CD4-positive, alpha-beta memory T cell (primary cell): ENCODE measurements at places on chromosomes 1 and 21. TPM values are rescaled to one million over a fixed set of nuclear protein-coding genes. Genes with fewer than 3 reads are reported as not detected.

MCOLN3 gene
- total RNA-seq: 0.80 TPM

GRCh38 chr1:233127157-233127556 lies 168.4 kb downstream of the PCNX2 start:
- no peak for DNase-seq

GRCh38 chr1:68083686-68084085 lies 33.3 kb upstream of the DIRAS3 start:
- DNase-seq: no peak

- DNase-seq: no peak
Measured at GRCh38 chr1:66452982-66453381, 81.0 kb upstream of the SGIP1 start.

DNA sequence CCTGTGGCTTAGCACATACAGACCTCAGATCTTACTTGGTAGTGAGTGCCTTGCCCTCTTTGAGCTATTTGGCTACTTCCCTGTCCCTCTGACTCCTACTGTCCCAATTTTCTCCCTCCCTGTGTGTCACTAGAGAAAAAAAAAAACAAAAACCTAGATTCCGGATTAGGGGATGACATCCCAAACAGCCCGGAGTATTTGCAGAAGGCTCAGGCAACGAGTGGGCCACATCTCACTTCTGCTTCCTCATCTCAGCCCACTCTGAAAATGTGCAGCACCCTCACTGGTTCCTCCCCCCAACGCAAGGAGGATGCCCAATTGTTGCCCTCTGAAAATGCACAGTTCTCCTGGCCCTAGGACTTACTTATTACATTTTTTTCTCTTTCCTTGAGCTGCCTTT lies 4.9 kb downstream of the NHLH1 start:
- no peak for DNase-seq

FNDC10 gene
- 2.9 TPM for total RNA-seq

TLCD4 gene
- total RNA-seq: 0.12 TPM

DNA sequence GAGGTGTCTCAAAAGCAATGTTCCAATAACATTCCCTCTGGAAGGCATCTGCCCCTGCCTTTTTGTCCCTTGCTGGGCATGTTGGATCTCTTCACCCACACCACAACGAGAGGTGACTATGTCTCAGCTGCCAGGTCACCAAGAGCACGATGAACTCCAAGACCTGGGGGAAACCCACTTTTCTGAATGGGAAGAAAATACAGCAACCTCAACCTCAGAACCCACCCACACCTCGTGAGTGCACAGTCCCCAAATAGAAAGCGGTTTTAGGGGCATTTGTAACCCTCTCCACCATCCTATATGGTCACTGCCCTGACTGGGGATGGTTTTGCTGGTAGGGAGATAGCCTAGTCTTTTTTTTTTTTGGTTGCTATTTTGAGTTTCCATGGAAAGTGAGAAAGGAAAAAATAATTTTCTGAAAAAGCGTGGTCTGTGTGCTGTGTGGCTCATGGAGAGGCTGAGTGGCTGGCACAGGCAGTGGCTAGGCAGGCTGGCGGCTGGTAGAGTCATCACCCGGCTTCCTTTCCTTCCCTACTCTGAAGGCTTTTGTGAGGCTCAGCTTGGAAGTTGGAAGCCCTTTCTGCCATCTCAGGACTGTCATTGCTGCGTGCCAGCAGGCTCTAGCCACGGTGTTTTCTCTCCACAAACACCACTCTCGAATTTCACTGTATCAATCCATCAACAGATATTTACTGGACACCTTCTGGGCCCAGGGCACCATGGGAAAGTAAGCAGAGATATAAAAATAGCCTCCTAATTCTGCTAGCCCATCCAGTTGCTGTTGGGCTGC lies 15.8 kb downstream of the TSPAN2 start:
- DNase-seq: no peak

DNA sequence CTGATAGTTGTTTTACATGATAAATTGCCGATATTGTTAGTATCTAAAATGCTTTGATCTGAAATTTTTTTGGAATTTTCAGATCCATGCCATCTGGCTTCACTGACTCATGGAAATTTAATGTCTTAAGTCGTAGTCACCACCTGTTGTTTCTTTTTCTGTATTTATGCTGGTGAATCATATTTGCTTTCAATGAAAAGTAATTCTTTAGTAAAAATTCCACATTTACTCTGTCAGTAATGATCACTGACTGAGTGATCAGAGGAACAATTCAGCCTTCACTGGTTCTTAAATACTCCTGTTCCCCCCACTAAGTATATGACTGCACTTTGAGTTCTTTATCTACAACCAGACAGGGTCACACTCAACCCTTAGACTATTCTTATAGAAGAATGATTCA lies 185.6 kb upstream of the NRIP1 start:
- no peak for DNase-seq

MPL gene
- not detected for total RNA-seq

DNA sequence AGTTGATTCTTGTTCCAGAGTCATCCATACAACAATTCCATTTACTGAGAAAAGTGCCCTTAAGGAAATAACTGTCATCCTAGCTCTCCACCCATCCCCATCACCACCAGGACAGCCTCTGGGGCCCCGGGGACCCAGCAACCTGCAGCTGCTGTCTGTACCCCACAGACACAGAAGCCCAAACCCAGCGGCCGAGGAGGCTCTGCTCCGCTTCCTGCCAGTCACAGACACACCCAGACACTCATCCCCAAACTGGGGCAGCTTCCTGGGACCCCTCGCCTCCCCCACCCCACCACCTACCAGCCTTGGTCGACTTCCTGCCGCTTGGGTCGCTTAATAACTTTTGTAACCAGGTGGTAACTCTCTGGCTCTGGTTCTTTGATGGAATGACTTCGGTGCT lies 121.6 kb upstream of the SLC25A33 start:
- no peak for DNase-seq

DNA sequence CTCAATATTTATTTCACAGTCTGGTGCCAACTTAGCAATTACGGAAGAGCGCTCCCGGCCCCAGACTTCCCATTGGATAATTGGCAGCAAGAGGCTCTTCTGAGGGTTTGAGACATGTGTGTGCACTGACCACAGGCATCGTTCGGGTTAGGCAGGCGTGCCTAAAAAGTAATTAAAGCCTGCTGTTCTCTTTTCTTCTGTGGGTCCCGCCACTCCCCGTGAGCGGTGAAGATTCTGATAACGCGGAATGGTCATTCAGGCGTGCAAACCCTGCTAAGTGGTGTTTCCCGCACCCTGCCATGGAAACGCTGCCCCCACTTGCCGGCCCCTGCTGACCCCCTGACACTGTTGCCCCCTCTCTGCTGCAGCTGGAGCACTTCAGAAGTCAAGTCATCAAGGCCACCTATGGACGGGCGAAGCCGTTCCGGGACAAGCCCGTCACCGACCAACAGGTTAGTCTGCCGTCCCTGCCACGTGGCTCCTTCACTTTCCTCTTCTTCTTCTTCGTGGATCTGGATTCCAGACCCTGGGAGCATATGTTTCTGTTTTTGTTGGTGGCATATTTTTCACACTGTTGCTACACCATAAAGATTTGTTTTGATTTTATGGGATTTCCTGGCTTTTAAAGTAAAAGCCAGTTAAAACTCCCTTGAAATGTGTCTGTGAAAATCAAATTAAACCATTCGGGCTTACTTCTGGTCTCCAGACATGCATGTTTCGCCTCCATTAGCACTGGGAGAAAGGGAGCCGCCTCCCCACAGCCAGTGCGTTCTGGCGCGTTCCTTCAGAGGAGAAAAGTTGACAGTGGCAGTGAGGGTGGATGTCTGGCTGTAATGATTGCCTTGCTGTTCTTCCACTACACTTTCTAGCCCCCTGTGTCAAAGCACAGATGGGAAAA lies 79.9 kb downstream of the FHAD1 start:
- DNase-seq: no peak

RXFP4 gene
- not detected for total RNA-seq

GRCh38 chr1:84387480-84388163 lies 10.7 kb upstream of the DNASE2B start:
- no peak for DNase-seq

HSF2BP gene
- 0.39 TPM for total RNA-seq

DNA sequence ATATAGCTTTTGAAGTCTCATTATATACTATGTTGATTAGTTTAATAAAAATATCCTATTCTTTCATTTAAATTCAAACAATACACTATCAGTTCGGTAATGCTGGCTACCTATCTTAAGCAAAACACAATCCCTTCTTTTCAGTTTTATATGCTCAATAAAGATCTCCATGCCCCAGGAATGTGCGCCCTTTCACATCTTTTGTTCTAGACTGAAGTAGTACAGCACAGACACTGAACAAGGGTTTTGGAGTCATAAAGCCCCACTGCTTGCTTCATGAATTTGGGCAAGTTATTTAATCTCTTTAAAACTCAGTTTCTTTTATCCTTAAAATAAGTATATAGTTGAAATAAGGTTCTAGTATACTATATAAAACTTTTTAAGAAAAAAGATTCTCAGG lies 22.4 kb downstream of the SYDE2 start:
- DNase-seq: no peak

DNA sequence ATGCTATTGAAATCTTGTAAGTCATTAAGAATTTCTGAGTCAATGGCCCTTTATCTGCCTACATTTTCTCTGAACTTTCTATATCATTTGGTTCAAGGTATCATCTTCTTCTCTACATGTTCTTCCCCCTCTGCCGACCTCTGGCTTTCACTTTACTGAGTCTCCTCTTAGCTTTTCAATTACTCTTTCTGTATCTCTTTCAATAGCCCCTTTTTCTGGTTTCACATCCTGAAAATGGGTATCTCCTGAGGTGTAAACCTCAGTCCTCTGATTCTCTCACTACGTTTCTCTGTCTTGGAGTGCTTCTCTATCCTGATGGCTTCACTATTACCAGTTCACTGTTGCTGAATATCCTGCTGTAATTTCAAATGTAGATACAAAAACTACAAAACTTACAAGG lies 98.9 kb downstream of the LYST start:
- no peak for DNase-seq

GRCh38 chr21:34129039-34129891 lies 55.9 kb downstream of the MRPS6 start:
- DNase-seq: peak; percentile 65

DNA sequence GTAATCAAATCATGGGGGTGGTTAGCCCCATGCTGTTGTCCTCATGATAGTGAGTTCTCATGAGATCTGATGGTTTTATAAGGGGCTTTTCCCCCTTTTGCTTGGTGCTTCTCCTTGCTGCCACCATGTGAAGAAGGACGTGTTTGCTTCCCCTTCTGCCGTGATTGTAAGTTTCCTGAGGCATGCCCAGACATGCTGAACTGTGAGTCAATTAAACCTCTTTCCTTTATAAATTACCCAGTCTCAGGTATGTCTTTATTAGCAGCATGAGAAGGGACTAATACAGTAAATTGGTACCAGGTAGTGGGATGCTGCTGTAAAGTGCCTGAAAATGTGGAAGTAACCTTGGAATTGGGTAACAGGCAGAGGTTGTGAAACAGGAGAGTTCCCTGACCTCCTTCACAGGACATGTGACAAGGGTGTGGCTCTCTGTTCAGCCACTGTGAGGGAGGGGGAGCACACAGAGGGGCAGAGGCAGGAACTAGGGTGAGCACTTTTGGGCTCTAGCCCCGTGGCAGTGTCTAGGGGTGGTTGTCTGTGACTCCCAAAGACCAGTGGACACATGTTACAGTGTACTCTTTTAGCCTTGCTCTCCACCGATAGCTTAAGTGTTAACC lies 105.3 kb downstream of the BACH1 start:
- DNase-seq: no peak

- no peak for DNase-seq
Measured at GRCh38 chr1:18302788-18303413, 177.8 kb upstream of the KLHDC7A start.

ASAP3 gene
- total RNA-seq: 1.4 TPM

FTCD gene
- total RNA-seq: 1.3 TPM

GRCh38 chr1:20361805-20362381 lies 71.2 kb downstream of the VWA5B1 start:
- no peak for DNase-seq

GRCh38 chr1:10401281-10401680 lies 2.4 kb downstream of the PGD start:
- DNase-seq: no peak

DNA sequence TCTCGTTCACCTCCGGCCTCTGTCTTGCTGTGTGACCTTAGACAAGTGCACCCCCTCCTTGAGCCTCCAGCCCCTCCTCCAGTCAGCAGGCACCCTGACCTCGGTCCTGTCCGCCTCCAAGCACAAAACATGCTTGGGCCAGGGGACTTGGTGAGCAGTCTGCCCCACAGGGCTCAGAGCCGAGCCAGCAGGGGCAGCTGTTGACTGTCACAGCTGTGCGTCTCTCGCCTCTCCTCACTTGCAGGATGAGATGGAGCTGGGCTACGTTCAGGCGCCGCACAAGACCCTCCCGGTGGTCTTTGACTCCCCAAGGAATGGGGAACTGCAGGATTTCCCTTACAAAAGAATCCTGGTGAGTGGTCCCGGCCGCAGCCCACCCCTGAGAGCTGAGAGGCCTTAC lies 24.2 kb downstream of the PADI3 start:
- no peak for DNase-seq

DNA sequence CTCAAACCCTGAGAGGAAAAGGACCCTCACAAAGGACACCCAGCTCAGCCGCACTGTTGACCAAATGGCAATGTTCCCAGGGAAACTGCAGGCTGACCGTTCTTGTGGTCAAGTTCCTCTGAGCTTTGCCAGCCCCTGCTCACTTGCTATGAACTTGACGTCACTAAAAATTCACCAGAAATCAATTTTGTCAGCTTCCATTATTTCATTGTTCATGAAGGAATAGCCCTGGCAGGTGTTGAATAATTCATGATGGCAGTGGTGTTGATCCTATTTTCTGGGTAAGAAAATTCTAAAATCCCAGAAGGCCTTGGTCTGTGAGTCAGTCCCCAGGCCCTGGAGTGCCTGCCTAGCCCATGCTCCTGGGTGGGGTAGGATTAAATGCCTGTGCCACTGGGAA lies 318.9 kb downstream of the ZNF326 start:
- DNase-seq: no peak

DNA sequence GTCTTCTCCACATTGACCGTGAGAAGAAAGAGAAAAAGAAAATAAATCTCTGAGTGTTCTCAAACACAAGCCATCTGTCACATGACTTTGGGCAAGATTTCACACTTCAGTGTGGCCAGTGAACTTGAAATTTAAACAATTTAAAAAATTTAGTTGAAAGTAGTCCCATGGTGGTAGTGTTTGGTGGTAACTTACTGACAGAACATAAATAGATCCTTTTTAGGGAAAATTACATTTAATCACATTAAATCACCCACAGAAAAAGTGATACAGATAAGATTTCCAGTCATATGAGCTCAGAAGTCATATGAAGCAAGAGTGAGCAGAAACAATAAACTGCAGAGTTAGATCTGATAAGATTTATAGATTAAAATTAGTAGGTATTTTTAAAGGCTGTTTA lies 31.9 kb upstream of the SGIP1 start:
- DNase-seq: no peak

DNA sequence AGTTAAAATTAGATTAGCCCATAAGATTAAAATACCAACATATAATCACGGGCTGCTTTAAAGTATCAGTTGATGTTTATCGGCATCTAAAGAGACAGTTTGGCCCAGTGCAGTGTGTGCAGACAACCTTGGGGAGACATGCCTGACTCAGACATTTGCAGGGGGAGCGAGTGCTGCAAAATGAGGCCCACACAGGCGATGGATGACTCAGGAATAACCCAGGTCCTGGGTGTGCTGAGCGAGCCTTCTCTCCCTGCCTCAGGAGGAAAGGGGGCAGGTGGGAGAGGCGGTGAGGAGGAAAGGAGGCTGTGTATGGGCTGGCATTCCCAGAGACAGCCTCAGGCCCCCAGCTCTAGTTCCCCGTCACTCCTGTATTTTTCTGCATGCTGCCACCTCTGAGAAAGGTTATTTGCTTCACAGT lies 9.0 kb downstream of the SLC9A1 start:
- DNase-seq: no peak

SLAMF7 gene
- 8.1 TPM for total RNA-seq

ALPL gene
- total RNA-seq: not detected

- no peak for DNase-seq
Measured at GRCh38 chr1:84756455-84757082, 66.3 kb upstream of the SSX2IP start.

XPR1 gene
- total RNA-seq: 16.8 TPM
